A549 treated with Mapracorat at 1 μM for 4 hours (cell line): ENCODE measurements at places on chromosomes 7 and 10. TPM values are rescaled to one million over a fixed set of nuclear protein-coding genes. Genes with fewer than 3 reads are reported as not detected.

CASTOR2 gene
- 2.5 to 4.5 TPM (median 3.3 TPM) in 5 replicates for total RNA-seq

AGBL3 gene
- total RNA-seq, result 0.59 to 1.9 TPM (median 1.5 TPM) in 5 replicates

C10orf105 gene
- total RNA-seq, result not detected in 5 replicates

SFTPA2 gene
- total RNA-seq, result not detected in 5 replicates

CPA2 gene
- total RNA-seq, result 0.09 TPM in 1 of 5 replicates, not detected in the others

CRTAC1 gene
- total RNA-seq, result 0.74 to 1.4 TPM (median 1.1 TPM) in 5 replicates

HOXA10 gene
- 6.8 to 7.8 TPM (median 7.7 TPM) in 5 replicates for total RNA-seq

BTBD16 gene
- total RNA-seq, result 0.28 to 0.88 TPM (median 0.57 TPM) in 5 replicates

SUN3 gene
- 0.19 TPM in 1 of 5 replicates, not detected in the others for total RNA-seq

SH3PXD2A gene
- total RNA-seq, result 0.80 to 1.6 TPM (median 1.3 TPM) in 5 replicates

HIP1 gene
- total RNA-seq, result 17.3 to 26.6 TPM (median 24.5 TPM) in 5 replicates

KIF11 gene
- 30.2 to 37.4 TPM (median 35.0 TPM) in 5 replicates for total RNA-seq

PHTF2 gene
- 11.6 to 17.4 TPM (median 16.6 TPM) in 5 replicates for total RNA-seq

CHST15 gene
- total RNA-seq, result 7.0 to 8.5 TPM (median 7.7 TPM) in 5 replicates

FBH1 gene
- 37.1 to 40.9 TPM (median 40.3 TPM) in 5 replicates for total RNA-seq

CALHM3 gene
- total RNA-seq, result 0.17 to 0.53 TPM (median 0.30 TPM) in 5 replicates

CCL26 gene
- total RNA-seq, result 8.5 to 9.9 TPM (median 9.6 TPM) in 5 replicates
